Stimulated activated CD8-positive, alpha-beta memory T cell treated with anti-CD3 and anti-CD28 coated beads, Interleukin-4, amount 100 ng/mL, for 24 hours (primary cell): ENCODE measurements at places on chromosomes 6 and 20.

DNA sequence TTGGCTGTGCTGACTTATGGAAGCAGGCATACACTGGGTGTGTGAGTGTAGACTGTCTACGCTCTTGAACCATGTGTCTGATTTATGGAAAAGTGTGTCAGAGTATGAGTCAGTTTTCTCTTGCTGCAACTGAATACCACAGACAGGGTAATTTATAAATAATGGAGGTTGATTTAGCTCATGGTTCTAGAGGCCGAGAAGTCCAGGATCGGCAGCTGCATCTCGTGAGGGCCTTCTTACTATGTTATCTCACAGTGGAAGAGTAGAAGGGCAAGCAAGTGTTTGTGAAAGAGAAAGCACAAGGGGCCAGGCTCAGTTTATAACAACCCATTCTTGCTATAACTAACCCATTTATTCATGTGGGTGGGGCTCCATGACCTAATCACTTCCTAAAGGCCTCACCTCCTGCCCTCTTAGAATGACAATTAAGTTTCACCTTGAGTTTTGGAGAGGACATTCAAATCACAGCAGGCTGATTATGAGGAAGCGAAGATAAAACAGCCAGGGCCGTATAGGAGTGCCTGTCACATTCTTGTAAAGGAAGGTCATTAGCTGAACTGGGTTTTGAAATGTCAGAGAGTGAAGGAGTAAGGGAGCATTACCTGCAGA lies 6.7 kb downstream of the GPR31 start:
- DNase-seq = no peak

DNA sequence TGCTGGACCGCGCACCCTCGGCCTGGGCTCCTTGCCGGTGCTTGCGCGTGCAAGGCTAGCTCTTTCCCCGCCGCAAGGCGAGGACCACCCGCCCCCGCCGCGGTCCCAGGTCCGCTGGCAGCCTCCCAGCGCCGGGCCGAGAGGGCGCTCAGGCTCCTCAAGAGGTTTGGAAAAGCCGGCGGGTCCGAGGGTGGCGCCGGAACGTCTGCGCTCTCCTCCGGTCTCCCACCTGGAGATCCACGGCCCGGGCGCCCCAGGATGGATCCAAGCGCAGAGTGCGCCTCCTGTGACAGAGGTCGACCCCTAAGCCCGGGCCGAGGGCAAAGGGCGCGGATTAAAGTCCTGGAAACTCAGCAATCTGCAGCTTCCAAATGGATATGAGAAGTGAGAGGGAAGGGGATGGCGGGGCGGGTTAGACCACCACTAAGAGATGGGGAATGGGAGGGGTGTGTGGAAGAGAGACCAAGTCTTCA lies 575 bp upstream of the MICAL1 start:
- no peak for DNase-seq

- no peak for DNase-seq
These were observed 123.9 kb downstream of the CD83 start for GRCh38 chr6:14241255-14242070.

DNA sequence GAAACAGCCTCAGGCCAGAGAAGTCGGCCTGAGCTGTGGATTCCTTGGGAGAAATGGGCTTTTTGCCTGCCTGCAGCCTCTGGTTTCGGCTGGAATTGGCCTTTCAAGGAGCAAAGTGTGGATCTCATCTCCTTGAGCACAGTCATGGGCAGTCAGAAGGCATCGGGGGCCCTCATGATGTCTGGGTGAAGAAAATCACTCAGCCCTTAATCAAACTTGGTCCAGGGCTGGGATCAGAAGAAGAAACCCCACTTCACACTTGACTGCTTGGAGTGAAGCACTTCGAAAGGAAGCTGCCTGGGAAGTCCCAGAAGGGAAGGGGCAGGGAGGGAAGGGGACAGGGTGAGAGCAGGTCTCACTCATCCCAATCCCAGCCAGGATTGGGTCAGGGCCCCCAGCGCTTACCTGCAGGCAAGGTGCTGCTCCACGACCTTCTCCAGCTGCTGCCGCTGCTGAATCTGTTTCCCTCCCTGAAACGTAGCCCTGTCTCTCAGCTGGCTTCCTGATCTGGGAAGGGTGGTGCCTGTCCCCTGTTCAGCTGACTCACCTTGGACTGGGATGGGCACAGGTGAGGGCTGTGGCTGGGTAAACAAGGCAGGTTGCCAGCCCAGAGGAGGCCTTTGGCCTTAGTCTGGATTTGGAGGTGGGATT lies at the start of gene SDCBP2:
Gene SDCBP2, minus strand, starts transcription at position 460 of the 651 bp plus-strand sequence. CDS start 8,723 bp downstream, outside the sequence.
- no peak for DNase-seq

GRCh38 chr6:51024126-51024525 lies 205.5 kb downstream of the TFAP2B start:
- DNase-seq = no peak

DNA sequence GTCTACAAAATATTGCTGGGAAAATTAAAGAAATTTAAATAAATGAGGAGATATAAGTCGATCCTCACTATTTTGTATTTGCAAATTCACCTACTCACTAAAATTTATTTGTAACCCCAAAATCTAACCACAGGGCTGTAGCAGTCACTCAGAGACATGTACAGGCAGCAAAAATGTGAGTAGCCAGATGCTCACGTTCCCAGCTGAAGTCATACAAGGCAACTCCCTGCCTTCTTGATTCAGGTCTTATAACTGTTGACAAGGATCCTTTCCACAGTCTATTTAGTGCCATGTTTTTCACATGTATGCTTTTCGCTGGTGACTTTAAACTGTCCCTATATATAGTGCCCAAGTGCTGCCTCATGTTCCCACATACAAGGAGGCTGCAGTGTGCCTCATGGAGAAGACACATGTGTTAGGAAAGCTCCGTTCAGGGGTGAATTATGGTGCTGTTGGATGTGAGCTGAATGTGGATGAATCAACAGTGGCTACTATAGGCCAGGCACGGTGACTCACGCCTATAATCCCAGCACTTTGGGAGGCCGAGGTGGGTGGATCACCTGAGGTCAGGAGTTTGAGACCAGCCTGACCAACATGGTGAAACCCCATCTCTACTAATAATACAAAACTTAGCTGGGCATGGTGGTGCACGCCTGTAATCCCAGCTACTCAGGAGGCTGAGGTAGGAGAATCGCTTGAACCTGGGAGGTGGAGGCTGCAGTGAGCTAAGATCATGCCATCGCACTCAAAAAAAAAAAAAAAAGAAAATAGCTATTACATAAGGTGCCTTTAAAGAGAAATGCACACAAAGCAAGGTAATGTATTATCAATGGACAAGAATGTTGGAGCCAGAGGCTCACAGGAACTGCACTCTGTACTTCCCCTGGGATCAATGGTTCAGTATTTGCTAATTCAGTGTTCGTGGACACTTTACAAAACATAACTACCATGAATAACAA lies 55.3 kb downstream of the STK35 start:
- no peak for DNase-seq

DNA sequence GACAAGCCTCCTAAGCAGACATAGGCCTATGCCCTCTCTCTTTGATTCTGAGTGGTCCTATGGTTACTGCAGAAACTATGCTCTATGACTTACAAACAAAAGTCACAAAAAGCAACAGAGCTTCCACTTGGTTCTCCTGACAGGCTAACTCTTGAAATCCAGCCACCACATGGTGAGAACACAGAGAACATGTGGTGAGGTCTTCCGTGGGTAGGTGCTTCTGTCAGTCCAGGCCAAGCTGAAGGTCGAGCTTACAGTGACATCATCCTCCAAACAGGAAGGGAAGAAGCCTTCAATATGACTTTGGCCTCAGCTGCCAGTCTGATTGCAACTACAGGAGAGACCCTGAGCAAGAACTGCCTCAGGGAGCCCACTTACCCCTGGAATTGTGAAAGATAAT lies 265.5 kb downstream of the TBX18 start:
- no peak for DNase-seq

DNA sequence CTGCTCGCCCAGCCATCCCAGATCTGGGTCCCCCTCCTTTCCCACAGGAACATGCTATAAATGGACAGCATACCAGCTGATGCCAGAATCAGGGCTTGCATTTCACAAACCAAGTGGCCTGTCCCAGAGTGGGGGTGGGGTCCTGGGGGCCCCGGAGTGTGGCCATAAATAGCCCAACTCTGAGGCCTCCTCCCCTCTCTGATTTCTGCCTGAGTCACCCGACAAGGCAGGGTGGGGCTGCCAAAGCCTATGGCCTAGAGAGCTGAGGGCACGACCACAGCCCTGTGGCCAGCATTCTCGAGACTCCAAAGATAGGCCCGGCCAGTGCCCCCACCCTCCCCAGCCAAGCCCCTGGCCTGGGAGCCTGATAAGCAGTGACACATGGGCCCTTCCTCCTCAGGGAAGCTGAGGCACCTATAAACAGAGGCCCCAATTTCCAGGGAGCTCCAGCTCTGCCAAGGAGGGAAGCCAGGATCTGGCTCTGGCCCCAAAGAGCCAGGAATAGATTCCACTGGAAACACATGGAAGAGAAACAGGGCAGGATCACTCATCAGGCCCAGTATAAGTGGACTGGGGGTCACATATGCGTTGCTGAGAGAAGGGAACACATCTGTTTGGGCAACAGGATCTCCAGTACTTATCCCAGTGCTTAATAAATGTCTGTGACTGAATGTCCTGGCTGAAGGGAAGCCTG lies 20.3 kb downstream of the SNTA1 start:
- DNase-seq = no peak

- DNase-seq = no peak
These were observed 554.1 kb downstream of the PRKN start for GRCh38 chr6:162173466-162173865.

- DNase-seq = no peak
These were observed 25.3 kb upstream of the TIAM2 start for GRCh38 chr6:154969796-154970195.

DNA sequence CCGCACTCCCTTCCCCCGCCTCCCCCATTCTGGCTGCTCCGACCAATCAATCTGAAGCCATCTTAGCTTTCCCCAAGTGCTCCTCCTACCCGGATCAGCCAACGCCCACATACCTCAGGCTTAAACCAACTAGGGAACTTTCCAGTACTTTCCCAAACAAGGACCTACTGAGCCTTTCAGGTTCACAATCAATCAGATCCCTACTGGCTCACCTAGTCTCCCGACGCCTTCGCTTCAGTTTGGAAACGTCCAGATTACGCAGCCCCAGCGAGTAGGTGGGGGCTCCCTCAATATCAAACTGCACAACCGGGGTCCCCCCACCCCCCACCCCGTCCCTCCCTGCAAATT lies 432 bp downstream of the HSPA1L start:
- peak; percentile 49 for DNase-seq

DNA sequence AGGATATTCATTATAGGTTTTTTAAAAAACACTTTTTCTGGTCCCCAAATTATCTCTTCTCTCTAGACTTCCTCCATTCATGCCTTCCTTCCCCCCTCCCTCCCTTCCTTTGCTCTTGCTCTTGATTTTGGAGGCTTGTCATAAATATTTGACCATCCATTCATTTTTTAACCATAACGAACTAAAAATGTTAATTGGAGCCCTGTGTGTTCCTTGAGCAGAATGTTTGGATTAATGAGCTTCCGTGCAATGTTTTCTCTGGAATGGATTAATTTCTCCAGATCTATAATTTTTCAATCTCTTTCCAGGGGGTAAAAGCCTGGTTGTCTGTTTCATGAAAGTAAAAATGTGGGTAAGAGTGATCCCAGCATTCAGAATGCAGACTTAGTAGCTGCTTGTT lies 155.5 kb downstream of the ESR1 start:
- no peak for DNase-seq

DNA sequence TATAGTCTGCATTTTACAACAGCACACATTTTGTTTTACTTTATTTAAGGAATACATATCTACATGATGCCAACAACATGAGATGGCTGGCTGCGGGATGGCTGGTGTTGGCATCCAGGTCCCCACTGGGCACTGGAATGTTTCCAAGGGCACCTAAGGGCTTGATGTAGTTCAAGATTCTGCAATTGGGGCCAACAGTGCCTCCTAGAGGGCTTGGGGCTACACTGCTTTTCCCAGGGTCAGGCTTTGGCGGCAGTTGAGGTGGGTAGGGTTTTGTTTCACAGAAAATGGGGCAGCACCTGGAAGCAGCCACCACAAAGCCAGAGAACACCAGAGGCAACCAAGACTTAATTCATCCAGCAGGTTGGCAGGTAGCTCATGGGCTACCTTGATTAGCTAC lies 202.2 kb upstream of the PRND start:
- no peak for DNase-seq

DNA sequence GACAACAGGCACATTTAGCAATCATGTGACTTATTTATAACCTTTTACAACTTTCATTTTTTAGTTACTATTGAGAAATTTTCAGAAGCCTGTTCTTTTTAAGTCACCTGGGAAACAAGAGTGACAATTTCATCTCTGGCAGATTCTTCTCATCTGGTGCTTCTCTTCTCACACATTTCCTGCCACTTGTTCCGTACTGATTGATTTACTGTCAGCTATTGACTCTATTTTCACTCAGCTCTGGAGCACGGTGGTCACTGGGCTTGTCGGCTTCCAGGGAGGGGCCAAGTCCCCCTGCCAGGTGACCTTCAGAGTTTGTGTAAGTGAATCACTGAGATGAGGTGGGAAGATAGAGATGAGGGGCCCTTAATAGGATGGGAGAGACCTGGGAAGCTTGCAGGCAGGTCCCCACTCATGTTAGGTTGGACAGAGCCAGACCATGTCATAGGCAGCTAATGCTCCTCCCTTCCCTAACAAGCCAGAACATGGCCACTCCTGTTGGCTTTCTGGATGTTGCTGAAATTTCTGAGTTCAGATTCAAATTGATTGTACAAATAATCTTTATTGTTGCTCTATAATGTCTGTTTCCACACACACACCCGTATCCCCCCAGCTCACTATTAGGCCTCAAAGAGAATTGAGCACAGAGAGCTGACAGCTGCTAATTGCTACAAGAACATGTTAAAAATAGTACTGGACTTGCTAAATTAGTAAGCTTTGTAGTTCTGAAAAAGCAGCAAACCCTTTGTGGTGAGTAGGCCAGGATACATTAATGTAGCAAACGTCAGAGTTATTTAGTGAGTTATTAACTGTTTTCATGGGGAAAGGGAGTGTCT lies 13.3 kb downstream of the DUSP22 start:
- no peak for DNase-seq

- no peak for DNase-seq
These were observed 2.7 kb upstream of the MAFB start for GRCh38 chr20:40691566-40692239.

DNA sequence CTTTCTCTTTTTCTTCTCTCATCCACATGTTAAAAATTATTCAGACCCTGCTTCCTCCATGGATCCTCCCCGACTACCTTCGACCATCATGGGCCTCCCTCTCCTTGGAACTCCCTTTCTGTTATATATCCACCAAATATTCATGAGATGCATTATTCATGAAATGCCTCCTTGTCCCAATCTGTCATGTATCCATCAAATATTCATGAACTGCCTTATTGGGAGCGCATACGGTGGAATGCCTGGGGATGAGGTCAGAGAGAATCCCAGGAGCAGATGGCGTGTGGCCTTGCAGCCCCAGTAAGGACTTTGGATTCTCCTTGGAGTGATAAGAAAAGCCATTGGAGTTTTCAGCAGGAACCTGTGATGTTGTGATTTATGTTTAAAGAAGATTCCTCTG lies 97.0 kb downstream of the NRN1 start:
- DNase-seq = no peak

DNA sequence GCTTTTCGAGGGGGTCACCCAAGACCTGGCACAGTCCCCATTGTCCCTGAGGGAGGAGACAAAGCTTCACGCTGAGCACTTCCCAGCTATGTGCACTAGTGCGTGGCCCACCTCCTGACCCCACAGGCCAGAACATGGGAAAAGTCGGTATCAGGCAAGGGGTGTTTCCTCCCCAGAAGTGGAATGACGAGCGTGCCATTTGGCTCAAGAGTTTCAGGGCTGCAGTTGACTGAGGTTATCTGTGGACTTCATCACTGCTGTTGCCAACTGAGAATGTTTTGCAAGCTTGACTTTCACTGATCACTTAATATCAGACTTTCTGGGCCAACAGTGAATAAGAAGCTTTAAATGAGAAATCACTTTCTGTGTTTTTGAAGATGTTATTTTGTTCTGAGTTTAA lies 137.0 kb upstream of the AFDN start:
- DNase-seq = no peak
